IPS-NIHi11 (cell line): ENCODE measurements at places on chromosomes 6 and 20.
A peak's percentile ranks its signal among the peaks of the same experiment; 100 is the strongest.

- DNase-seq = no peak
These were observed 24.5 kb upstream of the PTCHD4 start for GRCh38 chr6:48135323-48136084.

DNA sequence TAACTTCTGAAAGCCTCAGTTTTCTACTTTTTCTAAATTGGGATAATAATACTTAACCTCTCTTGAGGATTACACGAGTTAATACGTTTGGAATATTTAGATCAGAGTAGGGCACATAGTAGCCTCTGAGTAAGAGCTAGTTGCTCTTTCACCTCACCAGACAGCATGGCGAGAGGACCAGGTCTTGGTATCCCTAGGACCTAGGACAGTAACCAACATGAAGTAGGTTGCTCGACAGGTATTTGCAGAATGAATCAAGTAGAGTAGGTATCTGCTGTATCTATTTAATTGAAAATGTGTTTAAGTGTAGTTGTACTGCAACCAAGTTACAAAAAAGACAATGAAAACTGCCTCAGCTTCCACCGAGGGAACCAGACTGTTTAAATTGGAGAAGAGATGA is 1.4 kb downstream of the CDC5L start:
- DNase-seq = no peak

GRCh38 chr6:126764104-126764503 is 354.4 kb upstream of the RSPO3 start:
- no peak for DNase-seq

DNA sequence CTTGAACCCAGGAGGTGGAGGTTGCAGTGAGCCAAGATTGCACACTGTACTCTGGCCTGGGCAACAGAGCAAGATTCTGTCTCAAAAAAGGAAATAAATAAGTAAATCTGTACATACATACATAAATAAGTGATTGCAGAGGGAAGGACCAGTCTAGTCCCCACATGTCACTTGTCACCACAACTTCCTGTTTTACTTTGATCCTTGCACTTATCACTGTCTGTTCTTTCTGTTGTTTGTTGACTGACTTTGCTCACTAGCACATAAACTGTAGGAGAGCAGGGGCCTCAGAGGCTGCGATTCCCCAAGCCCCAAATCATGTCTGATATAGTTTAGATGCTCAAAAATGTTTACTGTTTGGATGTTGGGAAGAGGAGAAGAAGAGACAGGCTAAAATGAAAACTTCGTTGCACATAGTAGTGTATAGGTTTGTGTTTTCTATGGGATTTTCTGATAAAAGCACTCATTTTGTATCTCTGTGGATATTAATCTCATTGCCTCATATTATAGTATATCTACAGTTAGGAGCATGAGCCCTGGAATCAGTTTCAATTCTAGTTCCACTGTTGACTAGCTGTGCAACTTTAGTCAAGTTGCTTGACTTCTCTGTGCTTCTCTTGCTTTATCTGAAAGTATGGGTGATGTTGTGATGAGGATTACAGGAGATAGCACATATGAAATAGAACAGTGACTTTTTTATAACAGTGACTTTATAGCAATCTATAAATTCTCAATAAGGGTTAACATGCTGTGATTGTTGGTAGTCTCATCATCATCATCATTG is 165.0 kb downstream of the TBC1D7 start:
- no peak for DNase-seq

- no peak for DNase-seq
These were observed 37.4 kb downstream of the SLC35D3 start for GRCh38 chr6:136959471-136959891.

DNA sequence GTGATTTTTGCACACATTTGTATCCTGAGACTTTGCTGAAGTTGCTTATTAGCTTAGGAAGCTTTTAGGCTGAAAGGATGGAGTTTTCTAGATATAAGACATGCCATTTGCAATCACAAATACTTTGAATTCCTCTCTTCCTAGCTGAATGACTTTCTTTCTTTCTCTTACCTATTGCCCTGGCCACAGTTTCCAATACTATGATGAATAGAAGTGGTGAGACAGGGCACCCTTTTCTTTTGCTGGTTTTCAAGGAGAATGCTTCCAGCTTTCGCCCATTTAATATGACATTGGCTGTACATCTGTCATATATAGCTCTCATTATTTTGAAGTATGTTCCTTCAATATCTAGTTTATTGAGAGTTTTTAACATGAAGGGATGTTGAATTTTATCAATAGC is 409.6 kb upstream of the EPHA7 start:
- no peak for DNase-seq

DNA sequence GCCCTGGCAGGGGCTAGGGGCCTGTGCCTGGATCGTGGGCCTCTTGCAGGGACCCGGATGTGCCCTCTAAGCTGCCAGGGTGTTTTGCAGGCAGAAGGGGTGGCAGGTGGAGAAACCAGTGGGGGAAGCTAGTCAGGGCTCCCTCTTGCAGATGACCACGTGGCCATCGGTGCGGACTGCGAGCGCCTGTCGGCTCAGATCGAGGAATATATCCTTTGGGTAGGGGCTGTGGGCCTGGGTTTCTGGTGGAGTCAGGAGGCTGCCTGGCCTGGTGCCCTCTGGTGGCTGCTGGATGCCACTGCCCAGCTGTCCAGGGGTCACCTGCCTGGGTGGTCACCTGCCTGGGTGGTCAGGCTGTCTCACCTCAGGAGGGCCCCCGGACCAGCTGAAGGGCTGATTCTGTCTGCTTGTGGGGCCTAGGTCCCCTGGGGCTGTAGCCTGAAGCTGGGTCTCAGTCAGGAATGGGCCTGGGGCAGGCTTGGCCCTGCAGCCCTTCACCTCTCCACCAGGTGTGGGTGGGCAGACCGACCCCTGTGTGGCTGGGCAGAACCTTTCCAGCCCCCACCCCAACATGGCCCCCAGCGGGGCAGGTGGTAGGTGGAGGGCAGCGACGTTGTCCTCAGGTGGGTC is 6.7 kb downstream of the TCEA2 start:
- DNase-seq = peak; percentile 93

DNA sequence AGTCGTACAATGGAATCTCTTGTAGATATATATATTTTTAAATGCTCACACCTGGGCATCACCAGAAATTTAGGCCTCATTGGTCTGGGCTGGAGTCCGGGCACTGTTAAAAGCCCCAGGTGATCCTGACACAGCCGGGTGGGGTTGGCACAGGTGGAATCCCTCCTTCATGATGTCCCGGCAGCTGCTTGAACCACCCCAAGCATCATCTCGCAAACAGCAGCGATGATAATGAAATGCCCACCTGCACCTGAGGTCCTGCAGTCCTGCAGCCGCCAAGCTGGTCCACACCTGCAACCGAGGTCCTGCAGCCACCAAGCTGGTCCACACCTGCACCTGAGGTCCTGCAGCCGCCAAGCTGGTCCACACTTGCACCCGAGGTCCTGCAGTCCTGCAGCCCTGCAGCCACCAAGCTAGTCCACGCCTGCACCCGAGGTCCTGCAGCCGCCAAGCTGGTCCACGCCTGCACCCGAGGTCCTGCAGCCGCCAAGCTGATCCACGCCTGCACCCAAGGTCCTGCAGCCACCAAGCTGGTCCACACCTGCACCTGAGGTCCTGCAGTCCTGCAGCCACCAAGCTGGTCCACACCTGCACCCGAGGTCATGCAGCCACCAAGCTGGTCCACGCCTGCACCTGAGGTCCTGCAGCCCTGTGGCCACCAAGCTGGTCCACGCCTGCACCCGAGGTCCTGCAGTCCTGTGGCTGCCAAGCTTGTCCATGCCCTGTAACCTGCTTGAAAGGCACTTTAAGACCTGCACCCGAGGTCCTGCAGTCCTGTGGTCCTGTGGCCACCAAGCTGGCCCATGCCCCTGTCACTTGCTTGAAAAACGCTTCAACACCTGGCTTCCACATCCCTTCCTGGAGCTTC is 261.2 kb downstream of the DLL1 start:
- no peak for DNase-seq

GRCh38 chr6:137226697-137227096 is 7.5 kb upstream of the IFNGR1 start:
- no peak for DNase-seq

GRCh38 chr6:20351534-20351933 is 50.1 kb upstream of the E2F3 start:
- DNase-seq = no peak

- no peak for DNase-seq
These were observed 131.6 kb downstream of the PHACTR3 start for GRCh38 chr20:59735917-59736316.

GRCh38 chr6:129050086-129050485 is 167.1 kb downstream of the LAMA2 start:
- no peak for DNase-seq

GRCh38 chr6:44980841-44981240 is 347.3 kb upstream of the RUNX2 start:
- no peak for DNase-seq

DNA sequence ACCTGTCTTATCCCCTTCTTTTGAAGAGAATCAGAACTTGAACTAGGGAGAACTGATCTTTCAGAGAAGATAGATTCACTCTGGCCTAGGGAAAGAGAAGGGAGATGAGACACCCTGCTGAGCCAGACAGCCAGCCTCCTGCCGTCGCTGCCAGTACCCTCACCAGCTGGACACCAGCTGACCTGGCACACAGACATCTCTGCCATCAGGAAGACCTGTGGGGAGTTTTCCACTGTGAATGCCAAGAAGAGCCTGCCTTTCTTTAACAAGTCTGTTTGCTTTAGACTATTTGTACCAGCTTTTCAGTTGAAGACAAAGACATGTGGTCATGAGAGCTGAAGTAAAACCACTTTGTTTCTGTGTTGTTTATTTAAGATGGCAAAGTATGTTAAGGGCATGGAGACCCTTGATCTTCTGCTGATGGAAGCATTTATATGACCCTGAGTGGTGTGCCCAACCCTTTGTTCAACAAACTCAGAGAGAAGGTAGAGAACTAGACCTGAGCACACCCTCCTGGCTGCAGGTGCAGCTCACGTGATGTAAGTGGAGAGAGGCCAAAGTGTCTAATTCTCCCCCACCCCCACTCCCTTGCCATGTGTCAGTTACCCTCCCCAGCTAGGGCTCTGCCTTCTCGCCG is 82.3 kb upstream of the SLC24A3 start:
- DNase-seq = no peak

- no peak for DNase-seq
These were observed 22.5 kb downstream of the GATA5 start for GRCh38 chr20:62453186-62453808.

- DNase-seq = no peak
These were observed 36.1 kb downstream of the CTNNBL1 start for GRCh38 chr20:37729909-37730308.

GRCh38 chr6:100721256-100721655 is 159.9 kb downstream of the ASCC3 start:
- DNase-seq = no peak

- DNase-seq = no peak
These were observed 1.3 kb downstream of the PHACTR2 start for GRCh38 chr6:143679041-143679440.

DNA sequence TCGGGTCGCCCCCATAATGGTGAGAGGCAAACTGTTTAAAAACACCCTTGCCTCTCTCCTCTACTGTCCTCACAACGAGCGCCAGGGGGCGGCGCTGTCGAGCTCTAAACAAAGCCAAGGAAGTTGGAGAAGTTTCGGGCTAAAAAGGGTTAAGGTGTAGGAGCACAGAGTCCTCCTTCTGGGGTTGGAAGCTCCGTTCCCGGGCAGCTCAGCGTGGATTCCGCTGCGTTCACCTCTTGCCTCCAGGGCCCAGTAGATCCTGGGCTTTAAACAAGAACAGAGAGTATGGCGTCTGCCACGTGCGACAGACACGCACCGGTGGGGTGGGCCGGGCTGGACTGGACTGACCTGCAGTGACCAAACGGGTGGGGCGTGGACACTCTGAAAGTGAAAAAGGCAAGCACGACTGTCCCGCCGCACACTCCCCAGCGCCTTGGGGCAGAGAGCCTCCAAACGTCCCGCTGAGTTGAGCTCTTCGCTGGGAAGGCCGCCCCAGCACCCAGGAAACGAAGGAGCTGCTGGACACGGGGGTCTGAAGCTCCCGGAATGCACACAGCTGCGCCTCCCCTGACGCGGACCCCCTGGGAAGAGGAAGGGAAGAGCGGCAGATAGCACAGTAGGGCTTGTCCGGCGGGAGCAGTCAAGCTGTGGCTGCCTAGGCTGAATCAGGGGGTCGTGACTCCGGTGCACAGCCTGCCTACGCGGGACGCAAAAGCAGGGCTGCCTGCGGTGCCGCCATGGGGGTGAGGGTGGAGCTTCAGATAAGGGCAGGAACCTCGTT is 1.6 kb upstream of the THBD start:
- DNase-seq = peak; percentile 75

DNA sequence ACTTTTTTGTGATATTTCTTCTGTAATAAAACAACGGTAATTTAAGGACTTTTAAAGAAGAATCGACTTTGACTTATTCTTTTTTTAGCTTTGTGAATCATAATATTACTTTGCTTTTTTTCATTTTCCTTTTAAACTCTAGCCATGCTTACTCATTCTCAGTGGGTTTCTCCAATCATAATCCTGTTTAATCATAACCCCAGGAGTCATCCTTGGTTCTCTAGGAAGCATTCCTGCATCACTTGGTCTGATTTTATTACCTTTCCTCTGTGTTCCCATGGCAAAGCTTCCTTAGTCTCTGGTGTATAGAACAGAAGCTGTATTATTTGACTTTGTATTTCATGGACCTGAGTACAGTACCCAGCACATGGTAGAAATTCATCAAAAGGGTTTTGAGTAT is 223.5 kb downstream of the CDKAL1 start:
- DNase-seq = no peak

DNA sequence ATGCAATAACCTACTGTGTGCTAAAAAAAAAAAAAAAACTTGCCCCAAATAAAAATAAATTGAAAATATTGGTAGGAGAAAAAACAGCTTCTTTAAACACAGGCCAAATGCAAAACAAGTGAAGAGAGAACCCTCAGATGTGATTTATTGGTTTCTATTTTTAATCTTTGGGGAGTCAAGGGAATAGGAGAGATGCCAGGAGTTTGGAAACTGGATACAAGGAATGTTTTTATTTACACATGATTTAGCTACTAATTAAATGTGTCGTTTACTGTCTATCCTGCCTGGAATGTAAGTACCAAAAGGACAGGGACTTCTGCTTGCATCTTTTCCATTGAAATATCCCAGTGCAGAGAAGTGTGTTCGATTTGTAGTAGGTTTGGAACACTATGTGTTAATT is 810.7 kb downstream of the MAFB start:
- DNase-seq = no peak

DNA sequence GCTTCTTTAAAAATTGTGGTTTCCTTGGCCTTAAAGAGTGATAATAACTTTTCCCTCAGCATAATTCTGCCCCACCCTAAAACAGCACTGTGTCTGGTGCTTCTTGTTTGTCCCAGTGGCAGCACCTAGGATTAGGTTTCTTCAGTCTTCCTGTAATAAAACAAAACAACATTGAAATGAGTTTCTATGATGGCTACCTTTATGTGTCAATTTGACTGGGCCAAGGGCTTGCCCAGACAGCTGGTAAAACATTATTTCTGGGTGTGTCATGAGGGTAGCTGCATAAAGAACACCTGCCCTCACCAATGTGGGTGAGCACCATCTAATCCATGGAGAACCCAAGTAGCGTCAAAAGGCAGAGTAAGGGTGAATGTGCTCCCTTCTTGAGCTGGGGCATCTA is 117.8 kb downstream of the QRSL1 start:
- DNase-seq = no peak

GRCh38 chr6:13267142-13267651 is 61.1 kb downstream of the TBC1D7 start:
- DNase-seq = no peak

- no peak for DNase-seq
These were observed 27.9 kb upstream of the TFAP2C start for GRCh38 chr20:56601166-56601565.
